ENCODE measurements at places on chromosomes 11 and 22.

DNA sequence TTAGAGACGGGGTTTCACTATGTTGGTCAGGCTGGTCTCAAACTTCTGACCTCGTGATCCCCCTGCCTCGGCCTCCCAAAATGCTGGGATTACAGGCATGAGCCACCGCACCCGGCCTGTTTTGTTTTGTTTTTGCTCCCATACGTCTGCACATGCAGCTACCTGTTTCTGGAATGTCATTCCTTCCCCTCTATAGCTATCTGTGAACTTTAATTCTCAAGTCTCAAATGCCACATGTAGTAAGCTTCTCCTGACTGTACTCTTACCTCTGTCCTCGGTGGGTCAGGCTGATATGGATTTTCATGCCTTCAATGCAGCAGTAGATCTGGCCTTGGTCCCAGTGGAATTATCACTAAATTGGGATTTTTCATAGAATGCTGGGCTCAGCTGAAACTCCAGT lies 12.4 kb upstream of the SWAP70 start:
- H3K4me1 ChIP-seq: peaks cover 13% of the 10 kb centered on the region
- no peaks in the 10 kb centered on the region for H3K27me3 ChIP-seq
- H3K4me3 ChIP-seq: no peak overlapping the region

- no peaks in the 10 kb centered on the region for H3K4me1 ChIP-seq
- DNase-seq: no peak
- no peaks in the 10 kb centered on the region for H3K36me3 ChIP-seq
- H3K27ac ChIP-seq: no peak overlapping the region
These were observed 4.4 kb upstream of the RAPSN start for GRCh38 chr11:47453365-47453764.

GRCh38 chr11:18452927-18453326 lies 2.7 kb upstream of the LDHAL6A start:
- H3K27ac ChIP-seq: no peak overlapping the region
- H3K27me3 ChIP-seq: peaks cover 3% of the 10 kb centered on the region
- H3K4me3 ChIP-seq: no peak overlapping the region
- no peak for DNase-seq
- H3K36me3 ChIP-seq: no peaks in the 10 kb centered on the region
- no peaks in the 10 kb centered on the region for H3K4me1 ChIP-seq

GRCh38 chr11:127103586-127104388 lies 103.2 kb upstream of the KIRREL3 start:
- no peaks in the 10 kb centered on the region for H3K36me3 ChIP-seq
- no peak overlapping the region for H3K4me3 ChIP-seq
- H3K27ac ChIP-seq: no peak overlapping the region
- no peaks in the 10 kb centered on the region for H3K27me3 ChIP-seq
- DNase-seq: no peak

GRCh38 chr11:123441161-123441560 lies 11.1 kb downstream of the GRAMD1B start:
- no peaks in the 10 kb centered on the region for H3K36me3 ChIP-seq
- no peak overlapping the region for H3K27ac ChIP-seq
- DNase-seq: peak; percentile 70
- no peaks in the 10 kb centered on the region for H3K27me3 ChIP-seq
- no peak overlapping the region for H3K4me3 ChIP-seq

- DNase-seq: no peak
- no peaks in the 10 kb centered on the region for H3K27me3 ChIP-seq
- H3K27ac ChIP-seq: no peak overlapping the region
- H3K36me3 ChIP-seq: no peaks in the 10 kb centered on the region
These were observed 321.2 kb downstream of the GUCY1A2 start for GRCh38 chr11:106697058-106697457.

- no peaks in the 10 kb centered on the region for H3K27me3 ChIP-seq
- no peak overlapping the region for H3K4me3 ChIP-seq
- H3K36me3 ChIP-seq: no peaks in the 10 kb centered on the region
- H3K27ac ChIP-seq: no peak overlapping the region
- no peaks in the 10 kb centered on the region for H3K4me1 ChIP-seq
These were observed 10.9 kb upstream of the HBE1 start for GRCh38 chr11:5280582-5281102.

GRCh38 chr11:117189191-117189940 lies 9.8 kb upstream of the TAGLN start:
- peak overlapping the region; percentile 16 for H3K27ac ChIP-seq
- DNase-seq: peak; percentile 65
- peaks cover 80% of the 10 kb centered on the region for H3K36me3 ChIP-seq
- H3K4me3 ChIP-seq: no peak overlapping the region

DNA sequence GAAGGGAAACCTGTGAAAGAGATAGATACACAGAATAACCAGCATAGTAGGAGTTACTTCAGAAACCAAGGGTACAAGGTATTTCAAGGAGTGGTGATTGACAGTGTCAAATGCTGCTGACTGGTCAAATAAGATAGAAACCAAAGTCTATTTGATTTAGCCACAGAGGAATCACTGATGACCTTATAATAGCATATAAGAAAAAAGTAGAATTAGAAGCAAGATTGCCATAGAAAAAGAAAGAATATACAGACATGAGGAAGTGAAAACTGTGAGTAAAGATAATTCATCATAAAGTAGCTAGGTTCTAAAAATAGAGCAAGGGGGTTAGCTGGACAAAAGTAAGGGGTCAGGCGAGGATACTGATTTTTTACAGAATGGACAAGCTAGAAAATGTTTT lies 14.2 kb downstream of the ZBTB44 start:
- no peak for DNase-seq
- peaks cover 12% of the 10 kb centered on the region for H3K4me1 ChIP-seq
- H3K36me3 ChIP-seq: no peaks in the 10 kb centered on the region
- no peak overlapping the region for H3K27ac ChIP-seq
- no peaks in the 10 kb centered on the region for H3K27me3 ChIP-seq
- H3K4me3 ChIP-seq: no peak overlapping the region

- H3K27ac ChIP-seq: no peak overlapping the region
- no peak for DNase-seq
- H3K4me1 ChIP-seq: no peaks in the 10 kb centered on the region
- H3K36me3 ChIP-seq: no peaks in the 10 kb centered on the region
These were observed 133.0 kb downstream of the ATG16L2 start for GRCh38 chr11:72947229-72947628.

- H3K4me1 ChIP-seq: no peaks in the 10 kb centered on the region
- no peak overlapping the region for H3K27ac ChIP-seq
- no peaks in the 10 kb centered on the region for H3K27me3 ChIP-seq
- no peak overlapping the region for H3K4me3 ChIP-seq
- H3K36me3 ChIP-seq: no peaks in the 10 kb centered on the region
- no peak for DNase-seq
These were observed 166.7 kb upstream of the GUCY1A2 start for GRCh38 chr11:107184986-107185385.

DNA sequence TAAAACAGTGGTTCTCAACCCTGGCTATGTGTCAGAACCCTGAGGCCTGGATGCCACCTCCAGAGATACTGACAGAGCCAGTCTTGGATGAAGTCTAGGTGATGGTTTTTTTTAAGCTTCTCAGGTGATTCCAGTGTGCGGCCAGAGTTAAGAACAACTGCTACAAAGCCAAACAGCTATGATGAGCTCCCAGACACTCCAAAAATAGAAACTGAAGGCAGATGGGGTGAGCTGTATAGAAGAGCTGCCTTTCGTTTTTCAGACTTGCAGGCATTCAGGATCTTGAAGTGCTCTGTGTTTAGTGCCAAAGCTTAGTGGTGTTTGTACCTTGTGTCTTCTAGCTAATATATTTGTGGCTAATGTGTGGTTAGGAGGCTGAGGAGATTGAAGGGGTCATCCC lies 14.2 kb downstream of the SCUBE2 start:
- no peaks in the 10 kb centered on the region for H3K36me3 ChIP-seq
- H3K27ac ChIP-seq: no peak overlapping the region
- peaks cover 5% of the 10 kb centered on the region for H3K4me1 ChIP-seq
- DNase-seq: no peak
- peaks cover 7% of the 10 kb centered on the region for H3K27me3 ChIP-seq
- no peak overlapping the region for H3K4me3 ChIP-seq

- no peaks in the 10 kb centered on the region for H3K4me1 ChIP-seq
- H3K36me3 ChIP-seq: peaks cover 3% of the 10 kb centered on the region
- no peaks in the 10 kb centered on the region for H3K27me3 ChIP-seq
- H3K27ac ChIP-seq: no peak overlapping the region
- H3K4me3 ChIP-seq: no peak overlapping the region
These were observed 57.9 kb downstream of the RAB38 start for GRCh38 chr11:88117281-88117858.

Measured in suprapubic skin (tissue), 4 donors.